ENCODE measurements at places on chromosomes 3 and 15.

DNA sequence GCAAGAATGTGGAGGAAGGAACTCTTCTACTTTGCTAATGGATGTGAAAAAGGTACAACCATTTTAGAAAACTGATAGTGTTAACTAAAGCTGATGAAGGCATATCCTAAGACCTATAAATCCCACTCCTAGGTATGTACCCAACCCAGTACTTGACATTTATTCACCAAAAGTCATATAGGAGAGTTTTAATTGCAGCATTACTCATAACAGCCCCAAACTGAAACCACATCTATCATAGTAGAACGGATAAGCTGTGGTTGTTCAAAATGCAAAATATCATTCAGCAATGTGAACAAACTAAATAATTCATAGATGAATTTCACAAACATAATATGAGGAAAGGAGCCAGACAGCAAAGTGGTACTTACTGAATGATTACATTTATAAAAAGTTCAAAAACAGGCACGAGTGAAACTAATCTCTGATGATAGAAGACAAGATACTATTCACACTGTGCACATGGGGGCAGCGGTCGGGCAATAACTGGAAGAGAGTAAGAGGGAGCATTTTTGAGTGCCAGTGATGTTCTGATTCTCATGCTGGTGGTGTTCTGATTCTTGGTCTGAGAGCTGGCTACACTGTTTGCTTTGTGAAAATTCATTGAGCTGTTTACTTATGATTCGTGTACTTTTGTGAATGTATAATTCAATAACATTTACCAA, 34.3 kb downstream of the GOLIM4 start:
- H3K27ac ChIP-seq, result no peak overlapping the region
- H3K27me3 ChIP-seq, result no peaks in the 10 kb centered on the region
- H3K4me3 ChIP-seq, result no peak overlapping the region
- no peaks in the 10 kb centered on the region for H3K36me3 ChIP-seq

GRCh38 chr3:130915567-130916292, 21.8 kb downstream of the ATP2C1 start:
- H3K27me3 ChIP-seq, result no peaks in the 10 kb centered on the region
- peak; percentile 77 for DNase-seq
- H3K4me1 ChIP-seq, result peaks cover 58% of the 10 kb centered on the region
- peak overlapping the region; percentile 55 for H3K4me3 ChIP-seq
- H3K36me3 ChIP-seq, result peaks cover 17% of the 10 kb centered on the region

GRCh38 chr3:108300103-108300849, 3.9 kb downstream of the HHLA2 start:
- no peak for DNase-seq
- peaks cover 3% of the 10 kb centered on the region for H3K4me1 ChIP-seq
- H3K4me3 ChIP-seq, result no peak overlapping the region
- H3K36me3 ChIP-seq, result no peaks in the 10 kb centered on the region
- H3K27ac ChIP-seq, result no peak overlapping the region

DNA sequence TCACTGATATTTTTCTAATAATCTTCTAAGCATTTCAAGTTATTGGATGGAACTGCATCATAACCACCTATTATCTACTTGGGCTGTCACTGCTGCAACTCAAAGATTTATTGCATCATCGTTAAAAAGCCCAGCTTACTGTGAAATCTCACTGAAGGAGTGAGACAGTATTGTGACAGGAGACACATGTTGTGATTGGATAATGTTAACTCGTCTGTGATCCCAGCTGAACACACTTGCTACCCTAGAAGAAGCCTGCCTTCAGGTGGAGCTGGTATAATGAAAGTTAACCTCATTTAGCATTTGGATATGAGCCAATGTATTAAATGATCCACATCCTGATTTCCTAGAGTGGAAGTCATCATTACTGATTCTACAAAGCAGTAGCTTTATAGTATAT, 138.1 kb downstream of the MAP2K5 start:
- peak overlapping the region; percentile 35 for H3K27ac ChIP-seq
- peaks cover 9% of the 10 kb centered on the region for H3K36me3 ChIP-seq
- H3K27me3 ChIP-seq, result no peaks in the 10 kb centered on the region
- no peaks in the 10 kb centered on the region for H3K4me1 ChIP-seq
- DNase-seq, result no peak

DNA sequence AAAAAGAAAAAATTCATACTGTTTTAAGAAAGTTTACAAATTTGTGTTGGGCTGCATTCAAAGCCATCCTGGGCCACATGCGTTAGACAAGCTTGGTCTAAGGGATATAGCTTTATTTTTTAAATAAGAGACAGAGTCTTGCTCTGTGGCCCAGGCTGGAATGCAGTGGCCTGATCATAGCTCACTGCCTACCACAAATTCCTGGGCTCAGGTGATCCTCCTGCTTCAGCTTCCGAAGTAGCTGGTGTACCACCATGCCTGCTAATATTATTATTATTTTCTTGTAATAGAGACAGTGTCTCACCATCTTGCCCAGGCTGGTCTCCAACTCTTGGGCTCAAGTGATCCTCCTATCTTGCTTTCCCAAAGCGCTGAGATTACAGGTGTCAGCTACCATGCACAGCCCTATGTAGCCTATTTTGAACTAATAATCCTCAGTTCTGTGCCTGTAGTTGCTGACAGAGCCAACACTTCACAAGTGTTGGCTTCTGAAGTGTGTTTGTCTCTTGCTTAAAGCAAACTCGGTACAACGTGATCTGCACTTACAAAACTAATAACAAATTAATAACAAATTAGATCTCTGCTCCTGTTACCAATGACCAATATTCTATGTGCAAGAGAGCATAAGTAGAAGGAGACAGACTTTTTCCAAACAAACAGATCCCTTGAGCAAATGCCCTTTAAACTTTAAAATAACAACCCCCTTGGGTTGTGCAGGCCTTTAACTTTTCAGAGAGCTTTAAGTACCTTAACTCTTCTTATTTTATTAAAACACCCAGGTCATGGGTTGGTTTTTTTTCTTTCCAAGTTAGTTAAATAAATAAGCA, 135.2 kb downstream of the VGLL4 start:
- H3K36me3 ChIP-seq, result no peaks in the 10 kb centered on the region
- no peaks in the 10 kb centered on the region for H3K27me3 ChIP-seq
- no peak overlapping the region for H3K27ac ChIP-seq
- no peak overlapping the region for H3K4me3 ChIP-seq
- H3K4me1 ChIP-seq, result peaks cover 11% of the 10 kb centered on the region

DNA sequence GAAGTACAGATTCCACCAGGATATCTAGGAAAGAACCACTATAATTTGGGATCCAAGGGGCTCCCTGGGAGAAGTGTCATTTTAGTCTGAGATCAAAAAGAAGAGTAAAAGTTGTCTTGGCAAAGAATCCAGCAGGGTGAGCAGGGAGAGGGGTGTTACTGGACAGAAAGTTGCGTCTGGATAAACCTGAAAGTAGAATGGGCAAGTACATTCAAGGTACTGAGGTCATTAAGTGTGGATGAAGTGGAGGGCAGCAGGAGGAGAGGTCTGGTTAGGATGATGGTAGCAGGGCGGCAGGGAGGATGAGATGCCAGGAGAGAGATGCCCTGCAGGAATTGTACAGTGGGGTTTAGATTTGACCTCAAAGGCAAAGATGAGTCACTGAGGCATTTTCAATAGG, 253.3 kb downstream of the KLF13 start:
- no peaks in the 10 kb centered on the region for H3K4me1 ChIP-seq
- H3K27me3 ChIP-seq, result no peaks in the 10 kb centered on the region
- H3K4me3 ChIP-seq, result no peak overlapping the region
- no peak for DNase-seq

GRCh38 chr3:163644172-163644571, 1434.1 kb downstream of the SI start:
- no peak for DNase-seq
- H3K4me1 ChIP-seq, result no peaks in the 10 kb centered on the region
- no peak overlapping the region for H3K4me3 ChIP-seq
- H3K36me3 ChIP-seq, result no peaks in the 10 kb centered on the region
- no peak overlapping the region for H3K27ac ChIP-seq

- no peaks in the 10 kb centered on the region for H3K4me1 ChIP-seq
- DNase-seq, result no peak
- H3K4me3 ChIP-seq, result no peak overlapping the region
- H3K27me3 ChIP-seq, result no peaks in the 10 kb centered on the region
Observed at GRCh38 chr15:28900041-28900891, 14.5 kb downstream of the APBA2 start.

DNA sequence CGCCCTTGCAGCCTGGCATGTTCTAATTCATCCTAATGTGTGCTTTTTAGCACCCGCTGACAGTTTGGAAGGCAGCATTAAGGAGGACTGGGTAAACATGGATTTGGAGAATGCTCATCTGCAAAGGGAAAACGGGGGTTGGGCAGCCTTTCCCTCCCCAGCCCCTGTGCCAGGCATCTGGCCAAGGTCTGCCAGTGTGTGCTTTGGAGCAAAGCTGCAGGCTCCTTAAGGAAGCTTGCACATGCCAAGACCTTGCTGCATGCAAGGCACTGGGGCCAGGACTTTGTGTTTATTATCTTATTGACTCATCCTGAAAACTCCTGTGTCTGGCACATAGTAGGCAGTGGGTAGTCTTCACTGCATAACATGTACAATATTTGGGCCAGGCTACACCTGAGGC, 20.1 kb downstream of the FAM3D start:
- H3K36me3 ChIP-seq, result no peaks in the 10 kb centered on the region
- no peak overlapping the region for H3K27ac ChIP-seq
- DNase-seq, result no peak
- no peak overlapping the region for H3K4me3 ChIP-seq

- no peaks in the 10 kb centered on the region for H3K36me3 ChIP-seq
- no peaks in the 10 kb centered on the region for H3K27me3 ChIP-seq
- peaks cover 27% of the 10 kb centered on the region for H3K4me1 ChIP-seq
- H3K4me3 ChIP-seq, result no peak overlapping the region
- DNase-seq, result no peak
- no peak overlapping the region for H3K27ac ChIP-seq
Observed at GRCh38 chr3:69094467-69095205, 9.9 kb downstream of the ARL6IP5 start.

GRCh38 chr15:62219799-62220198, 54.7 kb upstream of the C2CD4B start:
- H3K36me3 ChIP-seq, result no peaks in the 10 kb centered on the region
- no peaks in the 10 kb centered on the region for H3K27me3 ChIP-seq
- no peaks in the 10 kb centered on the region for H3K4me1 ChIP-seq

- H3K27me3 ChIP-seq, result no peaks in the 10 kb centered on the region
- no peak overlapping the region for H3K4me3 ChIP-seq
- H3K36me3 ChIP-seq, result no peaks in the 10 kb centered on the region
- H3K27ac ChIP-seq, result no peak overlapping the region
- DNase-seq, result peak; percentile 39
- H3K4me1 ChIP-seq, result no peaks in the 10 kb centered on the region
Observed at GRCh38 chr3:111351334-111351733, 190.7 kb upstream of the CD96 start.

DNA sequence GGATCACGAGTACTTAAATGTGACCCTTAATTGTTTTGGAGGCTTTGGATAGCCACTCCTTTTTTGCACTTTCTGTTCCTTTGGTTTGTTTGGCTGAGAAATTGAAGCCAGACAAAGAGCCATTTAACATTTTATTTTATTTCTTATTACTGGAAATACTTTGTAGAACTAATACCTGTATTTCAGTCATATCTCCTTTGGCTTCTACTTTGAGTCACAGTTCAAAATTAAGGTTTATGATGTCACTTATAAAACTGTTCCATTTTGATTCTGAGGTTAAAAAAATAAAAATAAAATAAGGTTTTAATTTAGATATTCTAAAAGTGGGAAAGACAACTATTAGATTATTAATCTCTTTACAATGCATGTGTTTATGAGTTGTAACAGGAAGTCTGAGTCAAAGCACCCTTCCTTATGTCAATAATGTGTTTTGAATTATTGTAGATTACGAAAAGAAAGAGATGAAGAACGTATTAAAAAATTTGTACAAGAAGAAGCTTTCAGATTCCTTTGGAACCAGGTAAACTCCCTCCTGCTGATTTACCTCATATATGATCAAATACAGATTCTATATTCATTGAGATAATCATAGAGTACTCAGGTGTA, 16.9 kb upstream of the NXPE3 start:
- peak; percentile 19 for DNase-seq
- no peaks in the 10 kb centered on the region for H3K27me3 ChIP-seq
- no peak overlapping the region for H3K27ac ChIP-seq

DNA sequence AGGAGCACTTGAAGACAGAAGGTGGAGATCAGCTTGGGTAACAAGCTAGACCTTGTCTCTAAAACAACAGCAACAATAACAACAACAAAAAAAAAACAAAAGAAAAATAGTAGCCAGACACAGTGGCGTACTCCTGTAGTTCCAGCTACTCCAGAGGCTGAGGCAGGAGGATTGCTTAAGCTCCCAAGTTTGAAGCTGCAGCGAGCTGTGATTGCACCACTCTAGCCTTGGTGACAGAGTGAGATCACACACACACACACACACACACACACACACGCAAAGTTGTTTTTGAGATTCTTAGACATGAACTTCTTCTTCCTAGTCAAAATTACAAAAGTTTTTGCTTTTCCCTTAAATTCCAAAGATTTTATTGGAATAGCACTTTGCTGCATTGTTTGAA, 93.0 kb upstream of the IGSF10 start:
- DNase-seq, result no peak
- H3K36me3 ChIP-seq, result no peaks in the 10 kb centered on the region
- H3K4me3 ChIP-seq, result no peak overlapping the region
- no peak overlapping the region for H3K27ac ChIP-seq
- no peaks in the 10 kb centered on the region for H3K27me3 ChIP-seq
- no peaks in the 10 kb centered on the region for H3K4me1 ChIP-seq

GRCh38 chr3:117434661-117435412, 725.3 kb downstream of the TUSC7 start:
- H3K4me1 ChIP-seq, result no peaks in the 10 kb centered on the region
- H3K4me3 ChIP-seq, result no peak overlapping the region
- H3K36me3 ChIP-seq, result no peaks in the 10 kb centered on the region
- DNase-seq, result no peak

DNA sequence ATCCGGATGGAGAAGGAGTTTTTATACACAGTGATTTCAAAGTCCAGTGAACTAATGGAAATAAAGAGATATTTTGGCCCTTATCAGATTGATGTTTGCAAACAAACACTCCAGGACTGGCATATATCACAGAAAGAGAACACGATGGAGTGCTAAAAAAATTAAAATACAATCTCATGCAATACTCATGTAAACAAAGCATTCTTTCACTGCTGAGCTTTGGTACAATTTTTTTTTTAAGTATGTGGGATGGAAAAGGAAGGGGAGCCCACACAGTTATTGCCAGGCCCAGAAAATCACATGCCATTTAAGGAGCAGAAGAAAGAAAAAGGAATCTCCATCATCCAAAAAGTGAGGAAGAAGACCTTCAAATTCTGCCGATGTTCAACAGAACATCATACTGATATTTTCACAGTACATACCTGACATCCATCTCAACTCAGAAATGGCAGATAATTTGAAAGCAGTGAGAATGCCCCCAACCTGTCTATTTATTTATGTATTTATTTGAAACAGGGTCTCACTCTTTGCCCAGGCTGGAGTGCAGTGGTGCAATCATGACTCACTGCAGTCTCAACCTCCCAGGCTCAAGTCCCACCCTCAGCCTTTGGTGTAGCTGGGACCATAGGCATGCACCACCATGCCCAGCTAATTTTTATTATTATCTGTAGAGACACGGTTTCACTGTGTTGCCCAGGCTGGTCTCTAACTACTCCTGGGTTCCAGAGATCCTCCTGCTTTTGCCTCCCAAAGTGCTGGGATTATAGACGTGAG, 107.5 kb upstream of the SLC2A2 start:
- DNase-seq, result no peak
- no peaks in the 10 kb centered on the region for H3K36me3 ChIP-seq
- no peaks in the 10 kb centered on the region for H3K4me1 ChIP-seq
- H3K27ac ChIP-seq, result no peak overlapping the region

GRCh38 chr3:47852604-47853602, 50.0 kb downstream of the DHX30 start:
- no peak for DNase-seq
- no peak overlapping the region for H3K27ac ChIP-seq

All from Karpas-422 (cell line).